Anterior cingulate cortex (tissue), 58 donors: ENCODE measurements at places on chromosomes 7 and 10.
A peak's percentile ranks its signal among the peaks of the same experiment; 100 is the strongest.

DNA sequence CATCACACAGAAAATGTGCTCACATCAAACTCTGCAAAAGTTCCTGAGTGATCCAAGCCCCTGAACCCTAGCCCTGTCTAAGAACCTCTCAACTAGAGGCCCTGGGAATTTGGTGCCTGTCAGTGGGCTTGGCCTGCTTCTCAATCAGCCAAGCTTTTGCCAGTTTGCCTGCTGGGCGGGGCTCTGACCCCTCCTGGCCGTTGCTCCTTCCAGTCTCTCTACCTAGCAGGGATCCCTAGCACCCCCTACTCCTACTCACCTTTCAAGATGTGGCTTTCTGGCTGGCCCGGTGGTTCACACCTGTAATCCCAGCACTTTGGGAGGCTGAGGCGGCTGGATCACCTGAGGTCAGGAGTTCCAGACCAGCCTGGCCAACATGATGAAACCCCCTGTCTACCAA, 2.1 kb downstream of the KLRG2 start:
- no peak for DNase-seq

DNA sequence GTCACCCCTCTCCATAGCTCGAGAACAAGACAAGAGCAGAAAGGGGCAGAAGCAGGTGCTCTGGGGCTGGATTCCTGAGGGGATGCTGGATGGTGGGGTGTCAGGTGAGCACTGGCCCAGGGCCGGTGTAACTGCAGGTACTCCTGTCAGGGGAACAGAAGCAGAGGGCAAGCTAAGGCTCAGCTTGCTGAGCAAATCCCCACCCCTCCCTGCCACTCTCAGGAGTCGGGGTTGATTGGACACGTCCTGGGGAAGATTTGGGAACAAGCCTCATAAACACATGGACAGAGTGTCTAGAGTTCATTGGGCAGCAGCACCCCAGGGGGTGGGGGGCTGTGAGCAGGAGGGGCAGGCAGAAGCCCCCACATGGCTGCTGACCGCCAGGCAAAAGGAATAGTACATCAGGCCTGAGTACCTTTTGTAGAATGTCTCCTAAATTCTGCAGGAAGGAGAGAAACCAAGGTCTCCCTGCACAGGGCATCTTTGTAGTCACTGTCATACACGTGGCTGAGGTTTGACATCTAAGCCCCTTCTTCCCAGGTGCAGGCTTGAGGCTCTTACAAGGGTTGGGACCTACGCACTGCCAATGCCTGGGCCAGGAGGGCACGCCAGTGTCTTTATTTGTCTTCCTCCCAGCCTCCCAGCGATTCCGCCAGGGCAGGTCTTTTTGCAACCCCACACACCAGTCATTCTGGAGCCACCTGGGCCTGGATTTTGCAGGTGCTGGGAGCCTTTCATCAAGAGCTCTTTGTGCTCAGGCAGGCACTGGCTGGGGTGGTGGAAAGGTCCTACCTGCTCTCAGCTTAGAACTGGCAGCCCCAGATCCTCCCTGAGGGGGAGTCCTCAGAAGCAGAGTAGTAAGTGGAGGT, 2.8 kb downstream of the CALML3 start:
- DNase-seq = no peak

GRCh38 chr7:51446785-51447184, 130.2 kb upstream of the COBL start:
- DNase-seq = no peak

DNA sequence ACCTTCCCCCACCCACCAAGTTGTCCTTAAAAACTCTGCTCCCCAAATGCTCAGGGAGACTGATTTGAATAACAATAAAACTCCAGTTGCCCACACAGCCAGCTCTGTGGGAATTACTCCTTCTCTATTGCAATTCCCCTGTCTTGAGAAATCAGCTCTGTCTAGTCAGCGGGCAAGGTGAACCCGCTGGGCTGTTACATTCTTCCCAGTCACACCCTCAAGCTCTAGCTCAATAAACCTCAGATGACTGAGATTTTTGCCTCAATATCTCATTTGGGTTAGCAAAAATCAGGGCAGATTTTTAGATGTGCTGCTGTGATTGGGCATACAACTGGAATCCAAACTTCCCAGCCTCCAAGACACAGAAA, 32.9 kb downstream of the SVOPL start:
- DNase-seq = no peak

DNA sequence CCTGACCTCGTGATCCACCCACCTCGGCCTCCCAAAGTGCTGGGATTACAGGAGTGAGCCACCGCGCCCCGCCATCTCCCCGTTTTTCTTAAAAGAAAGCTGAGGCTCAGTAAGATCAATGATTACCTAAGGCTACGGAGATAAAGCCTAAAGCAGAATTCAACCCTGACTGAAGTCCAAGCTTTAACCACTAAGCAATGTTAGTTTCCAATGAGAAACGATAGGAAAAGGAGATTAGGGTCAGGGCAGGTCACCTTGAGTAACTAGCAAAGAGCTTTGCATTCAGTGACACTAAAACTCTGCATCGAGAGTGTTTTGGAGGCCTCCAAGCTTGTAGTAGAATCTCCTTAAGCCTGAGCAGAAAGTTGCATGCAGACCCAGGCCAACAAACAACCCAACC, 17.6 kb upstream of the PRXL2A start:
- no peak for DNase-seq

DNA sequence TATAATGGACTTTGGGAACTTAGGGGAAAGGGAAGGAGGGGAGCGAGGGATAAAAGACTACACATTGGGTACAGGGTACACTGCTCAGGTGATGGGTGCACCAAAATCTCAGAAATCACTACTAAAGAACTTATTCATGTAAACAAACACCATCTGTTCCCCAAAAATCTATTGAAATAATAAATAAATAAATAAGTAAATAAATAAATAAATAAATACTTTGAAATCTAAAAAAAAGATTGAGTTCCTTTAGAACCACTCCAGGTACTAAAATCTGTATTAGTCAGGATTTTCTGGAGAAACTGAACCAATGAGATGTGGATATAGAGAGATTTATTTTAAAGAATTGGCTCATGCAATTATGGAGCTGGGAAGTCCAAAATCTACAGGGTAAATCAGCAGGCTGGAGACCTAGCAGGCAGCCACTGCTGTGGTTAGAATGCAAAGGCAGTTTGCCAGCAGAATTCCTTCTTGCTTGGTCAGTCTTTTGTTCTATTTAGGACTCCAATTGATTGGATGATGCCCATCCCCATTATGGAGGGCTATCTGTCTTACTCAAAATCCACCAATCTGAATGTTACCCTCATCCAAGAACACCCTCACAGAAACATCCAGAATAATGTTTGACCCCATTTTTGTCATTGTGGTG, 8.9 kb downstream of the IGFBP1 start:
- DNase-seq = no peak

- peak; percentile 36 for DNase-seq
These were observed 112.0 kb downstream of the NEURL1 start for GRCh38 chr10:103605359-103606096.

GRCh38 chr7:157637216-157637949, 300.6 kb downstream of the DNAJB6 start:
- DNase-seq = no peak

- DNase-seq = no peak
These were observed 8.4 kb upstream of the RBM28 start for GRCh38 chr7:128352153-128352537.

- no peak for DNase-seq
These were observed 8.0 kb upstream of the ACTR3B start for GRCh38 chr7:152751449-152752141.

DNA sequence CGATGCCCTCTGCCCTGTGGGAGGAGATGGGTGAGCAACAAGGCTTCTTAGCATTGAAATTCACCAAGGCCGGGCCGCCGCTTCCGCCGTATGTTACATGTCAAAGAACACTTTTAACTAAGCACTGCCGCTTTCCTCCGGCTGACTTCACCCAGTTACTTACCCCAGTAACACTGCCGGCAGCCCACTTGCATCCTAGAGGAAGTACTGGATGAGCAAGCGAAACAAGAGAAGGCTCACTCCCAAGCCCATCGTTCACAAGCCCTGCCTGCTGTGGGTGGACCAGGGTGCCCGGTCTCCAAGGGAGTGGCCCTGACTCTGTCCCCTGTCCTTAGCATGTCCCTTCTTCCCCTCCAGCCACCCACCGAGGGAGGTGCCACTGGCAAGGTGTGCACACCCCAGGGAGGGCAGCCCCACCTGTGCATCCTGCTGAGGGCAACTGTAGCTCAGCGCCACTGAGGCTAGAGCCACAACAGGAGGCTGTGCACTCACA, 73.1 kb upstream of the EBF3 start:
- no peak for DNase-seq

DNA sequence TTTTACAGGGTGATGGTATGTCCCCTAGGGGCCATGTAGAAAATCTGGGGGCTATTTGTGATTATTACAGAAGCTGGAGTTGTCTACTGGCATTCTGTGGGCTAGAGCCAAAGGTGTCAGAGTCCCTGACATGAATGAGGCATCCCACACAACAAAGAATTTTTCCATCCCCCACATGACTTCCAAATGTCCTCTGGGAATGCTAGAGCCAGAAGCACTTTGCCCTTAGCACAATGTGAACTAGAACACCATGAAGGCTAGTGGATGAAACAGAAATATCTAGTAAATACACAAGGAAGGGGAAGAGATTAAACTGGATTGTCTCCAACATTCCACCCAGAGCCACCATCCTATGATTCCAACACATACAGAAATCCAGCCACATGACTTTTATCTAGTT, 46.9 kb downstream of the FAM13C start:
- DNase-seq = no peak

- DNase-seq = no peak
These were observed 20.7 kb upstream of the CACUL1 start for GRCh38 chr10:118775478-118775877.

DNA sequence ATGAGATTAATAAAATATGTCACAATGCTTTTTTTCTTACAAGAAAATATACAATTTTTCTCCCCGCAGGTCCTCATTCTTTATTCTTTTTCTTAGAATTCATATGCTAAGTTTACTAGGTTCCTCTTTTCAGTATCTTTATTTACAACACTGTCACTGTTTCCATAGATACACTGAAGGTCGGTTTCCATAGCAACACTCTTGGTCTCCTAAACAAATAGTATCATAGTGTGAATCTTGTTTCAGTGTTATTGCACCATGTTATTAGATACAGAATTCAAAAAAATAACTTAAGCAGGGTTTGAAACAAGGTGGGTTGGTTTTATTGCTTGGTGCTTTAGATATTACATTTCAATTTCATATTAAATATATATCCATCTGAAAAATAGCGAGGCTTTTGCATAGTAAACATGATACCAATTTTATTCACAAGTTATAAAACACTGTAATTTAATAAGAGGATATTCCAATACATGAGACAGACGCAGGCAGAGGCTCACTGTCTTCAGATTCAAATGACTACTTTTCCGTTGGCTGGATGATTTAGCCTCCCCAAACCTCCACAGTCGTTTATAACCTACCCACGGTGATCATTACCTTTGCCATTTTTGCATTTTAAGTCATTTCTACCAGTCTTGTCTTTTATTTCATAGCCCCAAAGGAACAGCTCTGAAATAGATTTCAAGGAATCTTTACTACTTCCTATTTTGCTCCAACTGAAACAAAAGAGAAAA, 88.9 kb upstream of the KLF6 start:
- DNase-seq = no peak

GRCh38 chr10:15155978-15156656, 12.4 kb downstream of the NMT2 start:
- no peak for DNase-seq

DNA sequence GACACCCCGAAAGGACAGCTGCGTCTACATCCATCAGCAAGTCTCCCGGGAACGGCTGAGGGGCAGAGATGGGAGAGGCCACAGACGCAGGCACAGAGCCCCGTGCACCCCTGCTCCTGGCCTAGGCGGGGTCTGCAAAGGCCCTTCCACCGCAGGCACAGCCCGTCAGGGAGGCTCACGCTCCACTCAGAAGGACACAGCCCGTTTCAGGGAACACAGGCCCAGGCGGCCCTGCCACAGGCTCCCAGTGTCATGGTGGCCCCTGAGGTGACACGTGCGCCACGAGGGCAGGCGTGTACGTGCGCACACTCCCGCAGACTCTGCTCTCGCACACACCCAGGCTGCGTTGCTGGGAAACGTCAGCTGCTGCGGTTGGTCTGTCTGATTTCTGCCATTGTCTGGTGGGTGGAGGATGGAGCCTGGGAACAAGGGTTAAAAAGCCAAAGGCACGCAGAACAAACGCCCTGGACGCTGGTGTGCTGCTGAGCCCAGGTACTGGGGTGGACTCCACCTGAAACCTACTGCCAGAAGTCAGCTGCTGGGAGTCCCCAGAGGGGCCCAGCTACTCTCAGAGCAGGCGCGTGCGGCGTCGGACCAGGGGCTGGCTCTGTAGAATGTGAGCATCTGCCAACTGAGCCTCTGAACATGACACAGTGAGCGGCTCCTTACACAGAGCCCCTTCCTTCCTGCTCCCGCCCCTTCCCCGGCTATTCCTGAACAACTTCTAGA, 13.1 kb downstream of the GPER1 start:
- DNase-seq = no peak

- no peak for DNase-seq
These were observed 16.0 kb downstream of the CASP7 start for GRCh38 chr10:113695691-113696090.

DNA sequence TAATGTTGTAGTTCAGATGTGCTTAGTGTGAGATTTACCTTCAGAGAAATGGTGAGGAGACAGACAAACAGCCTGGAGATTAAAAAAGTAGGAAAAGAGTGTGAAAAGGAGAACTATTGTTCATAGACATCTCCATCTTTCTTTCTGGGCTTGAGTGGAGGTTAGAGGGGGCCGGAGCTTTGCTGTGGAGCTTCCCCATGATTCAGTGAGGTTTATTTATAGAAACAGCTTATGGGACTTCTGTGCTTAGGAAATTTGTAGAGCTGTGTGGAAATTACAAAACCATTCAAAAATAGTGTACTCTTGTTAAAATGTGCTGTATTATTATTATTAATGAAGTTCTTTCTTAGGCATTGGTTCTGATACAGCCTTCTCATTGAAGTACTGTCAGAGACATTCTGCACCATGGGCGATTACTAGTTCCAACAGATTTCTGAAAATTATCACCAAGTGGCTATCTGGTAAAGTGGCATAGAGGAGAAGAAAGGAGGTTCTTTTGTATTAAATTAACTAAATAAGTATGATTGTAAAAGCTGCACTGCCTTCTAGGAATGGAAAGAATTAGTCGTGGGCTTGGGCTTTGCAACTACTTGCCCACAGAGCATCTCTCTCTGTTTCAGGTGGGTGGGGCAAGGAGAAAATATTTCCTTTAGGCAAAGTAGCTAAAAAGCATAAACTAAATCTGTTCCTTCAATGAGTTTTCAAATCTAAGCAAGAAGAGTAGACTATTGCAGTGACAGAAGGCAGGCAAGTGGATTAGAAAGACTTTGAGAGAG, 8.7 kb upstream of the TCAF1 start:
- no peak for DNase-seq

DNA sequence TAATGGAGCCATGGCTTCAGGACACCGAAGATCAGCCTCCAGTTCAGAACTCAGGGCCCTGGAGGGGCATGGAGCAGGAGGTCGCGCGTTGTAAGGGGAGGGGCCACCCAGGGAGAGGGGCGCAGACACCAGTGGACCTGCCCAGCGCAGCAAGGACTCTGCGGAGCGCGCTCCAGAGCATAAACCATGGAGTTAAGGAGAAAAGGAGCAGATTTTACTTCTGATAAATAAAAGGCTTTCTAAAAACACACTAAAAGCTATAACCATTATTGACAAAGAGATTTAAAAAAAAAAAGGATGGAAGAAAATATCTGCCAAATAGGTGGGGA, 10.5 kb downstream of the CALY start:
- DNase-seq = no peak
